IPS-NIHi11 (cell line): ENCODE measurements at places on chromosomes 4 and X.

GRCh38 chr4:54708339-54709279, 50.9 kb downstream of the KIT start:
- no peak for DNase-seq

GRCh38 chr4:188942606-188943005, 803.4 kb downstream of the TRIML1 start:
- DNase-seq, result no peak

- no peak for DNase-seq
These were observed 93.6 kb downstream of the SLC34A2 start for GRCh38 chr4:25749150-25749794.

GRCh38 chr4:183038436-183038835, 60.6 kb upstream of the WWC2 start:
- no peak for DNase-seq

DNA sequence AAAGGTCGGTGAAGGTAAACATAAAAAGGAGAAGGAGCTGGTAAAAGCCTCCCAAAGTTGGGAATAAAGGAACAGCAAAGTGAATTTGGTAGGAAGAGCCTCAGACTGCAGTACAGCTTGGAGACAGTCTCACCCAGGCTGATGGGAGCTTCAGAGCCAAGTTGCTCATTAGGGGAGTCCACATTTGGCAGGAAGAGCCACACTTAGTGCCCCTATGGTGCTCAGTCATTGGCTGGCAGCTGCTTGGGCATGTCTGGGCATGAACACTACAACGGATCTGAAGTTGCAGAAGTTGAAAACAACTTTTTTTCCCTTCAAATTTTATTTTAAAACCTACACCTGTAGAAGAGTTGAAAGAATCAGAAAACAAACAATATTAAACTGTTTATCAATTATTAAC, 2497.3 kb downstream of the ARAP2 start:
- no peak for DNase-seq

DNA sequence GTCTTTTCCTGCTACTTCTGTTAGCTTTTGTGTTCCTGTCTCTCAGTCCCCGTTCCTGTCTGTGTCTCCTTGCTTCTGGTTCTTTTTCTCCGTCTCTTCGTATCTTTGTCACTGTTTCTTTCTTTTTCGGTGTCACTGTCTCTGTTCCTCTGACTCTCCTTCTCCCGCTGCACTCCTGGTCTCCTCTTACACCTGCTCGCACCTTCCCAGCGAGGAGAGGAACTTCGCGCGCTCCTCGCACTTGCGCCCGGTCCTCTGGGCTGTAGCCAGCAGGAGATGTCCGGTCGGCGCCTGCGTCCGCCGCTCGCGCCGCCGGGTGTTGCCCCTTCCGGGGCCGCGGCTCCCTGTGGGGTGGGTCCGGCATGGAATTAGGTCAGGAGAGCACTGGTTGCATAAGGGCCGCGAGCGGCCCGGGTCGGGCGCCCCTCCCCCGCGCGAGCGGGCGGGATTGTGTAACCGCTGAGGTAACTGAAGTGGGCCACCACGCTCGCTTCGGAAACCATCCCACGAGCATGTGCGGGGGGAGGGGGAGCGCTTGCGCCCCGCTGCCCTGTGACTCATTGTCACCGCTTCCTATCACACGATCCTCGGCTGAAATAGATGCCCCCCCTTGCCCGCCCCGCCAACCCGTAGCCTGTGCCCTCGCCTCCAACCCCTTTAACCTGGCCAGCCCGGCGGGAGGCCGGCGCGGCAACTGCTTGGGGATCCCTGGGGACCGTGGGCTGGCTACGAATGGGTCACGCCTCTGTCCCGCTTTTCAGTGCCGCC, 1.6 kb downstream of the LONRF3 start:
- DNase-seq, result peak; percentile 37

DNA sequence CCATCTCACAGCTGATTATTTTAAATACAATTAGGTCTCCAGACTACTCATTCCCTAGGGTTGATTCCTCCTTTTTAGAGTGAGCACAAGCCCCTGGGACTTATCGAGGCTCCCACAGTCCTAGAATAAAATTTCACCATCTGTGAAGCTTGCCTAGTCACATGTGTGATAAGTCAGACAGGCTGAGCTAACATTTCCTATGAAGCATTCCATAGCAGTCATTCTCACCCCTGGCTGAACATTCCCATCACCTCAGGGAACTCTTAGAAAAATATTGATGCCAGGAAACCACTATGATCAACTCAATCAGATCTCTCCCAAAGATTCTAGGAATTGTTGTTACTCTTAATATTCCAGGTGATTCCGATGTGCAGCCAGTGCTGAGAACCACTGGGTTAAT, 37.7 kb downstream of the ARHGEF9 start:
- no peak for DNase-seq
